ENCODE measurements at places on chromosomes 7 and 10. TPM values are rescaled to one million over a fixed set of nuclear protein-coding genes. Genes with fewer than 3 reads are reported as not detected.

DNA sequence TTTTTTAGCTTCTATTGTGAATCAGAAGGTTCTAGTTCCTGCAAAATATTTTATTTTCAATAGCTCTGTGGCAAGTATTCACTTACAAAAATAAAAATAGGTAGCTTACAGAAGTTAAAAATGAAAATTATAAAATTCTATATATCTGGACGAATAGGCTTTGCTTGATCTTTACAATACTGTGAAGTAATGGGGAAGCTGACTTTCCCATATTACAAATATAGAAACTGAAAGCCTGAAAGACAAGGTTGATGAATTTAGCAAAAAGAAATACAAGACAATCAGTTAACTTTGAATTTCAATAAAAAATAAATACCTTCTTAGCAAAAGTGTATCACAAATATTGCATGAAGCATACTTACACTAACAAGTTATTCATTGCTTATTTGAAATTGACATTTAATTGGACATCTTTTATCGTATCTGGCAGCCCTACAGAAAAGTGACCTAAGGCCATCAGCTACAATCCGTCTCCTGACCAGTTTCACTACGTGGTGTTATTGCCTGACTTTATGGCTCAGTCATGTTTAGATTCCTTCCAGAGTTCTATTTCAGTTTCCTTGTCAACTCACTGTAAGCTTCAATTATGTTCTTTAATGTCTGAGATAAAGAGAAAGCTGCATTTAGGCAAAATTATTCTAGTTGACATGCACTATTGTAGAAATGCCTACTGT, 310.5 kb upstream of the HGF start:
- H3K4me1 ChIP-seq: no peaks in the 10 kb centered on the region
- H3K27ac ChIP-seq: no peak overlapping the region
- H3K36me3 ChIP-seq: no peaks in the 10 kb centered on the region
- H3K4me3 ChIP-seq: no peak overlapping the region

DNA sequence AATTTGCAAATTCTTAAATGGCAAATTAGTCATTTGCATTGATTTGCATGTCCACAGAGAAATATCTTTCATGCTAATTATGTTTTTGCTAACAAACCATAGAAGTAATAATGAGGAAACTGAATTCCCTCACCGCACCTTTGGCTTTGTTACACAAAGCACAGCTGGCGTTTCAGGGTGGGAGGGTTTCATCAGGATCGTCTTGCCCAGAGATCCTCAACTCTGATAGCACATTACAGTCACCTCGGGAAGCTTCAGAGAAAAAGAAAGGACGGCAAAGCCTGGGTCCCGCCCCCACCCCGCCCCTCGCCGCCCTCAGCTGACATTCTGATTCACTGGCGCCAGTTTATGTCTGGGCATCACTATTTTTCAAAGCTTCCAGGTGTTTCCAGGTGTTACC, 119.4 kb downstream of the PTPRN2 start:
- no peaks in the 10 kb centered on the region for H3K4me1 ChIP-seq
- H3K4me3 ChIP-seq: no peak overlapping the region
- no peak for DNase-seq
- no peak overlapping the region for H3K27ac ChIP-seq

The TUBAL3 gene
- total RNA-seq: not detected

GRCh38 chr10:101856626-101857025, 13.0 kb upstream of the KCNIP2 start:
- DNase-seq: no peak
- no peak overlapping the region for H3K27ac ChIP-seq
- no peak overlapping the region for H3K4me3 ChIP-seq
- H3K4me1 ChIP-seq: no peaks in the 10 kb centered on the region
- H3K36me3 ChIP-seq: no peaks in the 10 kb centered on the region
- H3K27me3 ChIP-seq: no peaks in the 10 kb centered on the region

- no peaks in the 10 kb centered on the region for H3K36me3 ChIP-seq
- no peaks in the 10 kb centered on the region for H3K27me3 ChIP-seq
- no peak for DNase-seq
- no peak overlapping the region for H3K4me3 ChIP-seq
- peak overlapping the region; percentile 6 for H3K27ac ChIP-seq
Measured at GRCh38 chr7:22213081-22213480, 143.9 kb downstream of the RAPGEF5 start.

DNA sequence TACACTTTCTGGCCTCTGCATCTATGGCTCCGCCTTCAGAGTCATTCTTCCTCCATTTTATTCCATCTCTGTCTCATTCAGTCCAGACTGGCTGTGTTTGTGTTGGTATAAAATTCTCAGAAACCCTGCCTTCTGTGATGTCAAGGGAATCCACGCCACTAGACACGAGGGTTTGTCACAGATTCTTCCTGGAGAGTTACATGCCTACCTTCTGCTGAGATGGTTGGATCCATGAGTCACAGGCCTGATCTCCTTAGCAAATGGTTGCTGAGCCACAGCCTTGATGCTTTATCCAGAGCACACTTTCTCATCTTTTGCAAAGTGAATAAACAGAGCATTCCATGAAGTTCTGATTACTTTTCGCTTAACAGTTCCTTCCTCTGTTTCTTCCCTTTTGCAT, 35.9 kb upstream of the TSPAN33 start:
- H3K4me1 ChIP-seq: no peaks in the 10 kb centered on the region
- DNase-seq: no peak
